Nucleus accumbens (tissue), 56 donors: ENCODE measurements at places on chromosomes 5 and 9.
A peak's percentile ranks its signal among the peaks of the same experiment; 100 is the strongest.

DNA sequence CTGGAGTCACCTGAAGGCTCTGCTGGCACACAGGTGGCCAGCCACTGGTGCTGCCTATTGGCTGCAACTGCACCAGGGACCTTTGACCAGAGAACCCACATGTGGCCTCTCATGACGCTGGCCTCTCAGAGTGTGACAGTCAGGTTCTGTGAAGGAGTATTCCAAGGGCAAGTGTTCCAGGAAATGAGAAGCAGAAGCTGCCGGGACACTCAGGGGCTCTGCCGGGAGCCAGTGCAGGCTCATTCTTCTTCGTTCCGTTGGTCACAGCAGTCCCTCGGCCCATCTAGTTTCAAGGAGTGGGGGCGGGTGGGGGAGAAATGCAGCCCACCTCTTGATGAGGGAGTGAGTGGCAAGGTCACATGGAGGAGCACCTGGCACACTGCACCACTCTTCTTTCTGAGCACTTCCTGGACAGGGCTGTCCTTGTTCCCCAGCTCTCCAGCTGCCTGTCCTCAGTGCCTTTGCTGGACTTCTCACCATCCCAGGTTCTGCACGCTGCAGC, 237.5 kb downstream of the GADD45G start:
- DNase-seq: no peak

GRCh38 chr9:10633785-10634184, 21.0 kb upstream of the PTPRD start:
- DNase-seq: no peak

- DNase-seq: no peak
Observed at GRCh38 chr5:42216904-42217303, 206.3 kb upstream of the GHR start.

DNA sequence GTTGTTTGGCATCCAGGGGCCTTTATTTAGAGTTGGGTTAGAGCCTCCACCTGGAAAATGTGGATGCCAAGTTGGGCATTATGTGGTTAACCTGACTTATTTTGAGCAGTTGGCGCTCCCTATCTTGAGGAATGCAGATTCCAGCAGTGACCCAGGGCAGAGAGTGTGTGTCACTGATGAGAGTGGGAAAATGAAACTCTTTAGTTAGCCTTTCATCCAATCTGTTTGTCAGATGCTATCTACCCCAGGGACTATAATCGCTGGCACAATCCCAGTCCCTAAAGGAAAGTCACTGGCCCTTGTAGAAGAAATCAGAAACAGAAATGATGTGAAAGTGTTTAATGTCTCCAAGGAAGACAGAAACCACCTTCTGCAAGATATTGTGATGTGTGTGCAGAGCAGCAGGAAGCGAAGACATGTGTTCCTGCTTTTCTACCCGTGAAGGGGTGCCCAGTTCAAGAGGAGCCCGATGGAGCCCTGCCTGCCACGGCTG, 10.2 kb upstream of the STING1 start:
- DNase-seq: no peak

- no peak for DNase-seq
Observed at GRCh38 chr9:132791699-132792240, 86.3 kb downstream of the AK8 start.

DNA sequence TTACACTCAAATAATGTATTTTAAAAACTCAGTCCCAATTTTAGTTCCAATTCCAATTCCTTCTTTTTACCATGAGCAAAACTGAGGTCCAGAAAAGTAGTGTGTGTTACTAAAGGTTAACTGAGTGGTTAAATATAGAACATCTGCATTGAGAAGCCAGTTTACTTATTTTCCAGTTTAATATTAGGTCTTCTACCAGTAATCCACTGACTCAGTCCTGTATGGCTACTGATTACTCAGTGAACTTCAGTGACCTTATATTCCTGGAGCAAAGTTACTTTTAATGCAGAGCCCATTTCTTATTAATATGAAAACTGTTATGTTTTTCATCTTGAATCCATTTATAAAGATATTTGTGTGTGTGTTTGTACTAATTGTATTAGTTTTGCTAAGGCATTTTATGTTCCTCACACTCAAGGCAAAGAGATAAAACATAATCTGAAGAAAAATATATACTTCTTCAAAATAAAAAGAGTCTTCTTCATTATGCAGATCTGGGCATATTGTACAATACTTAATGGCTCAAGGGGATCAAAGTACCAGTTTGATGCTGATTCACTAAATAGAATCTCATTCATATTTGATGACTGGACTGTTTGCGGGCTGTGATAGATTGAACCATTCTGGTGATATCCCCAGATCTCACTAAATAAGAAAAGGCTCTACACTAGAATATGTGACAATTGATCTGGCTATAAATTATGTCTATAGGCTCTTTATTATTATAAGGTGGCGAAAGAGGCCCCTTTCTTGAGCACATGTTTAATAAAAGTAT, 60.8 kb downstream of the DMXL1 start:
- no peak for DNase-seq

DNA sequence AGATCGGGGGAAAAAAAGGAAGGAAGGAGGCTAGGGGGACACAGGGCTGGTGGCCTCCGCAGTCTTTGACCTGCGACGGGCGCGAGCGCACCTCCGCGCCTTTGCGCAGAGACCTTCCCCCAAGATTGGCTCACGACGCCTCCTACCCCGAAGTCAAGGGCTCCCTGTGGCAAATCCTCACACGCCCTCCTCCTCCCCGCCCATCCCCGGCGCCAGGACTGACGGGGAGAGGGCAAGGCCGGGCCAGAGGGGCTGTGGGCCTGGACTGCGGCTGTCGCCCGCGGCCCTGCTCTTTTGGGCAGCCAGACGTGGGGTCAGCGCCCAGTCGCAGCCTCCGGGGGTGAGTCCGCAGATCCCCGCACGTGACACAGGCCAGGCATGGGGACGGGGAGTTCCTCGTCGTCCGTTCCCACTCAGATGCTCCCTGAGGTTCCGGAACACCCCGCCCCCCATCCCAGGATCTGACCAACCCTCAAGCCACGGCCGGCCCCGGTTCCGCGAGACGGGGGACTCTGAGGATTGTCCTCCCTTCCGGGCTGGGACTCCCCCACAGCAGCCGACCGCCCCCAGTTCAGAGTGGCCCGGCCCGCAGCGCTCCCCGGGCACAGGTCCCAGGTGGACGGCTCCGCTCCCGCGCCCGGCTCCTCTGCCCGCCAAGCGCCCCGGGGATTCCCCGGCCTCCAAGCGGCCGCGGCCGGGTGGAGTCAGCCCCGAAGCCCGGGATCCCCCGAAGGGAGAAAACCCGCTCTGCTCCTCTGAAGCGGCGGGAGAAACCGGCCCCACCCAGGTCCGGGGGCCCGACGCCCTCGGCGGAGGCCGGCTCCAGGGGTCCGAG, 543 bp upstream of the ANKRD33B start:
- DNase-seq: no peak

- DNase-seq: no peak
Observed at GRCh38 chr5:54484219-54484894, 28.9 kb downstream of the HSPB3 start.

GRCh38 chr5:71693828-71694427, 25.1 kb upstream of the CARTPT start:
- DNase-seq: no peak

GRCh38 chr5:33230467-33231078, 210.2 kb upstream of the TARS1 start:
- no peak for DNase-seq

- DNase-seq: no peak
Observed at GRCh38 chr5:143788401-143788800, 23.6 kb upstream of the HMHB1 start.

- DNase-seq: no peak
Observed at GRCh38 chr5:131363811-131364506, 100.1 kb downstream of the CDC42SE2 start.

- DNase-seq: no peak
Observed at GRCh38 chr5:127529904-127530682, 12.7 kb downstream of the PRRC1 start.

DNA sequence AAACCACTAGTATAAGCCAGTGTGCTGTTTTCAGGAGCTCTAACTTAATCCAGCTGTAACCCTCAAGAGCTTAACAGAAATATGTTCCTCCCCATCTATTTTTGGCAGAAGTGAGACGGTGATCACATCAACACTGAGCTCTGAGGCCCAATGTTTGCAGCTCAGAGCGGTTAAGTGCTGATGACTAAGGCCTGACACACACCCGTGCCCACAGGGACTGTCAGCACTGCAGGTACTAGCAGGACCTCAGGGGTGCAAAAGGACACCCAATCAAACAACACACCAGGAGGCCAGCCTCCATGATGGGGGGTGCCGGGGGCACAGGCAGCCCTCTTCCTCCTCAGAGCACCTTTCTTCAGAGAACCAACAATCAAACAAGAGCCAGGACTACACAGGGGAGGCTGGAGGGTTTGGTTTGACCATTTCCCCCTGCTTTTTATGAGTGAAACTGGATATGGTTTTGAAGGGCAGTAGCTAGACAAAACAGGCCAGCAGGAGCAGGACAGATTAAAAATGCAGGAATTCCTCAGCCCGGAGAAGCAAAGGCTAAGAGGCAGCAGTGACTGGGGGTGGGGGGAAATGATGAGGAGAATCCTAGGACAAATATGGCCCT, 61.3 kb downstream of the RAPGEF1 start:
- DNase-seq: no peak

DNA sequence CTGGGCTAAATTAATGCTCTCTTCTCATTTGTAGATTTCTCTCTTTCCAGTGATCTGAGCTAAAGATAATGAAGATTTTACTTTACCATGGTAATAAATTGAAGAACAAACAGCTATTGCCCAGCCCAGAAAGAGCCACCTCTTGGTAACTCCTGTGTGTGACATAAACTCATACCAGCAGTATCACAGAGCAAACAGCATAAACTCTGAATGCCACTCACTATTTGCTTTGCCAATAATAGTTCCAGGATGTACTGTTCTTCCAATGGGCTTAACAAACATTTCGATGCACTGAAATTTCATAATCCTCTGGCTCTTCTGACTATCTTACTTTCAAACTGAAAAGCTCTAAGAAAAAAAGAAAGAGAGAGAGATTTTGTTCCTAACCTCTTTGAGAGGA, 69.8 kb upstream of the RASEF start:
- DNase-seq: no peak

- no peak for DNase-seq
Observed at GRCh38 chr9:98536542-98537173, 172.1 kb downstream of the GABBR2 start.

DNA sequence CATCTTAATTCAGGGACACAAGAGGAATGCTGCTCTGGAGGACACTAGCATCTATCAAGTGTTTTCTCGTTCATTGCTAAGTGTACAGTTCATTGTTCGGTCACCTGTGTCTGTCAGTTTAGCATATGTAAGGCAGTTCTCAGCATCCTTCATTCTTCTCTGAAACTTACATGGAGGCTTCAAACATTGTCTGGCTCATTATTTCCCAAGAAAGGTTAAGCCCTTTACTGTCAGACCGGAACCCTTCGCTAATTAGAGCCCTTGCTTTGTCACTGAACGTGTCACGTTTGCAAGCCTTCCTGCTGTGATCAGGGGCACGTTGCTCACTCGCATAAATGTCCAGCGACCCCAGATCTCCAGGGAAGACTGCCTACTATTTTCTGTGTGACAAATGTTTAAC, 62.3 kb upstream of the RIOK2 start:
- no peak for DNase-seq

GRCh38 chr5:83345423-83345822, 126.1 kb upstream of the VCAN start:
- no peak for DNase-seq

DNA sequence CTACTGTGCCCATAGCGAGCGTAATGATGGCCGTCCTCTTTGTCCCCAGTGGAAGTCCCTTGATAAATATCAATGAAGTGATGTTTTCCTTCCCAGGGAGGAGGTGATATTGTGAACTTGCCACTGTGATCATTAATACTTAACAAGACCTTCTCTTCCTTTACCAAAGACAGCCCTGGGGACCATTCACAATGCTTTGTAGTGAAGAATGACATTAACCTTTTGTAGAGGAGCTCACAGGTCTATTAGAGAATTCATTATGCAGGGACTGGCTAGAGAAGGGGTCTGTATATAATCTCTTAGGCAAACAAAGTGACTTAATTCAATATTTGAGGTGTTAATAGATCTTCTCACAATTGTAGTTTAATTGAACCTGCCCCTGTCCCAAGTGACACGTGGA, 452.9 kb upstream of the DMAC1 start:
- DNase-seq: no peak

DNA sequence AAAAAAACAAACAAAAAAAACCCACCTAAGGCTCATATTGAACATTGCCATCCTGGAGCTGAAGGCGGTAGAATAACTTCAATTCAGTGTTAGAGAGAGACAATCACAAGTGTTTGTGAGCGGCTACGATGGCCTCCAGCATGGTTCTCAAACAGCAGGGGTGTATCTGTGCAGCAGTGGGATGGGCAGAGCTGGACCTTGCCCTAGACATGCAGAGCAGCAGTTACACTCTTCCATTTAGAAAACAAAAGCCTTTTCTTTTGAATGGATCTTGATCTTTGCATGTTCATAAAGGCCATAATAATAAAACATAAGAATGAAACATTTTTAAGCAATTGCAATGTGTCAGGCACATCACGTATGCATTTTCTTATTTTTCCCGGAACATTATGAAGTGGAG, 50.3 kb downstream of the ARHGAP26 start:
- no peak for DNase-seq

GRCh38 chr9:111190347-111190746, 139.7 kb downstream of the OR2K2 start:
- no peak for DNase-seq

- DNase-seq: no peak
Observed at GRCh38 chr5:71887680-71888079, 168.6 kb downstream of the CARTPT start.

DNA sequence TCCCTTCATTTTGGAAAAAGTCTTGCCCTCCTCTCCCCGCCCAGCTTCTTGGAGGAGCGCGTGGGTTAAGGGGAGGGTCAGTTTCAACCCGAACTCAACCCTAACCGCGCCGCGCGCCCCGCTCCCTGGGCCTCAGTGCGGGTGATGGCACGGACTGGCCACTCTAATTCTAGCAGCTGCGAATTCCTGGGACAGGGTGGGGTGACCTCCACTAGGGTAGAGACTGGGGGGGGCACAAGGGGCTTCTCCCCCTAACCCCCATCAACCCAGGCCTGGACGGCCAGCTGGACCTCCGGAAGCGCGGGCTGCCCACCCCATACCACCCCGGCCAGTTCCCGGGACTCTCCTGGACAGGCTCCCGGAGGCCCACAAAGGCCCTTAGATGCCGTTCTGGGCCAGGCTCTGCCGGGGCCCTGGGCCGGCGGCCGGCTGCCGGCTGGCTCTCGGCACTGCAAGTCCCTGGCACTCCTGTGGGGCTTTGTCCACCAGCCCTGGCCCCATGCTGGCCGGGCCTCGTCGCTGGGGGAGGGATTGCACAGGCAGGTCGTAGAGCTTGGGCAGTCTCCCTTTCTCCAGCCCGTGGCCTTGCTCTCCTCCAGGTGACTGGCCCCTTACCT, 7.2 kb upstream of the PSD2 start:
- DNase-seq: peak; percentile 86

GRCh38 chr9:88590558-88591146, 55.7 kb downstream of the NXNL2 start:
- no peak for DNase-seq

GRCh38 chr5:50593681-50594080, 72.8 kb upstream of the PARP8 start:
- DNase-seq: no peak

GRCh38 chr5:128144491-128144890, 60.9 kb downstream of the SLC12A2 start:
- no peak for DNase-seq

- DNase-seq: no peak
Observed at GRCh38 chr9:95724253-95724991, 151.1 kb upstream of the ERCC6L2 start.
